T-helper 17 cell (primary cell): ENCODE measurements at places on chromosomes 5 and 9.

GRCh38 chr5:179301796-179302195 is 43.5 kb downstream of the ADAMTS2 start:
- no peak for DNase-seq
- H3K27ac ChIP-seq, result no peak overlapping the region
- no peaks in the 10 kb centered on the region for H3K4me1 ChIP-seq
- no peak overlapping the region for H3K4me3 ChIP-seq
- H3K36me3 ChIP-seq, result no peaks in the 10 kb centered on the region
- H3K27me3 ChIP-seq, result no peaks in the 10 kb centered on the region

DNA sequence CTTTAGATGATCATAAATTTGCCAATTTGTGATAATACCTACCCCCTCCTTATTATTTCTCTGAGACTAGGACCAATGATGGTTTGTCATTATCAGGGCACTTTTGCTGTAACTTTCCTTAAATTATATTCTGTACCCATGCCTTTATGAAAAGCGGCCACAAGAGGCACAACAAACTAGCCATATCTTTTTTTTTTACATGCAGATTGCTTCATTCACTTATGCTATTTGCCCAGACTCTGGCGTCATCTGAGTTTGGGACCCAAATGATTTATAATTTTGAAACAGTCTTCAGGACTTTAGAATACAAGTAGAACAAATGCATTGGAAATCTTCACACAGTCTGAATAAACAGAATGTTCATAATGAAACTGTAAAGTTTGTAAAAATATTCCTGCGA is 408.1 kb downstream of the MAT2B start:
- H3K27me3 ChIP-seq, result no peaks in the 10 kb centered on the region
- H3K36me3 ChIP-seq, result no peaks in the 10 kb centered on the region
- H3K27ac ChIP-seq, result no peak overlapping the region
- no peaks in the 10 kb centered on the region for H3K4me1 ChIP-seq
- DNase-seq, result no peak

DNA sequence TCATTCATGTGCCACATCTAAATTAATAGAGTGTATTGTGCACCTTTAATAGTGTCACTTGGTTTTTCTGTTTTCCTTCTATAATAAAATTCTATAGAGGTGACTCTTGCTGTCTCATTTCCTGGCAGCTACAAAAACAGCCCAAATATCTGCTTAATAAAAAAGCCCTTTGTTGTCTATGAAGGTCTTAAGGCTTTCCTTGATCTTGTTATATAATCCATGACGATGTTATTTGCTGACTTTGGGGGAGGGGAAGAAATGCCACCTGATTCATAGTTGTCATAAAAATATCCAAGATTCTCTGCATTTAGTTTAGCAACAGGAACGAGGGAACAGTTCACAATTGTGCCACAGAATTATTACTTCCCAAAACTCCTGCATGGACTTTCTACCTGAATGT is 31.3 kb downstream of the CPEB4 start:
- no peak for DNase-seq
- no peak overlapping the region for H3K4me3 ChIP-seq
- H3K4me1 ChIP-seq, result peaks cover 13% of the 10 kb centered on the region
- no peaks in the 10 kb centered on the region for H3K36me3 ChIP-seq
- no peaks in the 10 kb centered on the region for H3K27me3 ChIP-seq

DNA sequence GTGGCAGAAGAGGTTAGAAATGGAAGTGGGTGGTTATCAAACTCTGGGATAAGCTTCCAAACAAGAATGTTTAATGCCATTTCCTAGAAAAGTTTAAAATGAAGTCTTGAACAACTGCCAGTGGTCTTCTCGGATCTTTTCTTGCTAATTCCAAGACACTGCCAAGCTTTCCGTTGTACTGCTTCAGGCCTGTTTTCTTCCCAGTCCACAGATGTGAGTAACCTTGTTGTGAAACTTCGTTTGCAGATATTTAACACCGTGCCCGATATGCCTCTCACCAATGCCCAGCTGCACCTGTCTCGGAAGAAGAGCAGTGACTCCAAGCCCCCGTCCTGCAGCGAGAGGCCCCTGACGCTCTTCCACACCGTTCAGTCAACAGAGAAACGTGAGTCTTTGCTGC is 269.8 kb downstream of the NR3C1 start:
- peaks cover 7% of the 10 kb centered on the region for H3K36me3 ChIP-seq
- DNase-seq, result no peak
- H3K27ac ChIP-seq, result no peak overlapping the region
- no peaks in the 10 kb centered on the region for H3K27me3 ChIP-seq

DNA sequence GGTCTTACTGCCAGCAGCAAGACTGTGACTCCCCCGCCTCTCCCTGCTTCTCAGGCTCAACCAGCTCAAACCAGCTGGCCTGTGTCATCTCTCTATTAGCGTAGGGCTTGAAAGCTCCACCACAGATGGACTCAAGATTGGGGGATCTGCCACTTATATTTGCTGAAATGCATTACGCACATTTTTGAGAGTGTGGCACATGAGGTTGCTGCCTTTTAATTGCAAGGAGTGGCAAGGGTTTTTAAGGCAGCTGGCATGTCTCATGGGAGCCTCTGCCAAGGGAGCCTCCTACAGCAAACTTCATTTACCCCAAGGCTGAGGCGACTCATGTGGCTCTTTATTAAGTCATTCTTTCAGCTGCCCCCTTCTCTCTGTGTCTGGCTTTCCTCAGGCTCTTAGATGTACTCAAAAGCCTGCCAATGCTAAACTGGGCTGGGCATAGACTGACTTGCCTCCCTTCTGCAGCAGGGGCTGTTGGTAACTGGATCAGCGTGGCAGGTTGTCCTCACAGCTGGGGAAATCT is 219.3 kb downstream of the SMARCA2 start:
- no peak for DNase-seq
- H3K36me3 ChIP-seq, result no peaks in the 10 kb centered on the region
- H3K27me3 ChIP-seq, result peaks cover 5% of the 10 kb centered on the region
- no peak overlapping the region for H3K4me3 ChIP-seq
- H3K4me1 ChIP-seq, result no peaks in the 10 kb centered on the region
- no peak overlapping the region for H3K27ac ChIP-seq

DNA sequence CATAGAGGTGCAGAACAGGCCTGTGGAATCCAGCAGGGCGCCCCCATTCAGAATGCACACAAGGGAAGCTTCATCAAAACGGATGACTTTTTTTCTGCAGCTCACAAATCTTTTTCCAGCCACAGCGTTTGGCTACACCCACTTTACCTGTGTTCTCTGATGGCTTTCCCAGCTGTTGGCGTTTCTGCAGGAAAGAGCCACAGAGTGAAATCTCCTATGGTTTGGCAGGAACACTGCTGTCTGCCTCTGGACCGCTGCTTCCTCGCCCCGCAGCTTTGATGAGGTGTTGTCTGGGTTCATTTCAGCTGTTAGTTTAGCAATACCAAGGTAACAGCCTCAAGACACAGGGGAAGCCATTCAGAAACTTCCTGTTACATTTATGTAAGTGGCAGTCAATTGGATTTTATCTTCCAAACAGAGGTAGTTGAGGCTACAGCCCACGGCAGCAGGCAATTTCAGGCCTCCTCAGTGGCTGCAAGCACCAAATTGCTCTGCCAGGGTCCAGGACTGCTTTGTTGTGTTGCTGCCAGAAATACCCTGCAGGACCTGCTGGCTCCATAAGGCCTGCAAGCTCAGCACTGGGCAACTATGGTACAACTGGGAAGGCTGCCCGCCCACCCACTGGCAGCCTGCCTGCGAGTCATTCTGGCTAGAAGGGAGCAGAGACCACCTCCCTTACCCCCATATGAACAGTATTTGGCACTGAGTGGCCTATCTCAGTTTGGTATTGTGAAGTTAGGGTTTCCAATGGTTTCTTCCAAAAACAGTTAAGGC is 96.7 kb downstream of the MVB12B start:
- peak overlapping the region; percentile 66 for H3K4me3 ChIP-seq
- H3K4me1 ChIP-seq, result peaks cover 25% of the 10 kb centered on the region
- H3K27ac ChIP-seq, result peak overlapping the region; percentile 29
- DNase-seq, result no peak
- H3K27me3 ChIP-seq, result no peaks in the 10 kb centered on the region

DNA sequence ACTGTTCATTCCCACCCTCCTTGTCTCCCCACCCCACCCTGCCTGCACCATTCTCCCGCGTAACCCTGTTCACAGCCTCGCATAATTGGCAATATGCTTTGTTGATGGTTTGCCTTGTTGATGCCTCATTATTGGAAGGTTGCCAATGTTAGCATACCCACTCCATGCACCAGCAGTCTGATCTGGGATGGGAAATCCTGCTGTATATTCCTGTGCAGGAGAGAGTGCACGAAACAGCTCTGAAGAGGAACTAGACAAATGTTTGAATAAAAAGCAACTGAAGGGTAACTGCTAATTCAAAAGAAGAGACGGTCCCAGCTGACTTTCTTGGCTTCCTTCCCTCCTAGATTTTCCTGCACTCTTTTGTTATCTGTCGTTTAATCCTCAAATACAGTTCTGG is 271.7 kb upstream of the TLE4 start:
- no peaks in the 10 kb centered on the region for H3K4me1 ChIP-seq
- H3K36me3 ChIP-seq, result no peaks in the 10 kb centered on the region
- no peak overlapping the region for H3K4me3 ChIP-seq
- H3K27me3 ChIP-seq, result peaks cover 5% of the 10 kb centered on the region
- no peak overlapping the region for H3K27ac ChIP-seq
- DNase-seq, result no peak

- H3K27me3 ChIP-seq, result no peaks in the 10 kb centered on the region
- no peak for DNase-seq
- no peak overlapping the region for H3K4me3 ChIP-seq
- H3K36me3 ChIP-seq, result no peaks in the 10 kb centered on the region
Measured at GRCh38 chr9:73118286-73118685, 33.4 kb upstream of the ANXA1 start.

DNA sequence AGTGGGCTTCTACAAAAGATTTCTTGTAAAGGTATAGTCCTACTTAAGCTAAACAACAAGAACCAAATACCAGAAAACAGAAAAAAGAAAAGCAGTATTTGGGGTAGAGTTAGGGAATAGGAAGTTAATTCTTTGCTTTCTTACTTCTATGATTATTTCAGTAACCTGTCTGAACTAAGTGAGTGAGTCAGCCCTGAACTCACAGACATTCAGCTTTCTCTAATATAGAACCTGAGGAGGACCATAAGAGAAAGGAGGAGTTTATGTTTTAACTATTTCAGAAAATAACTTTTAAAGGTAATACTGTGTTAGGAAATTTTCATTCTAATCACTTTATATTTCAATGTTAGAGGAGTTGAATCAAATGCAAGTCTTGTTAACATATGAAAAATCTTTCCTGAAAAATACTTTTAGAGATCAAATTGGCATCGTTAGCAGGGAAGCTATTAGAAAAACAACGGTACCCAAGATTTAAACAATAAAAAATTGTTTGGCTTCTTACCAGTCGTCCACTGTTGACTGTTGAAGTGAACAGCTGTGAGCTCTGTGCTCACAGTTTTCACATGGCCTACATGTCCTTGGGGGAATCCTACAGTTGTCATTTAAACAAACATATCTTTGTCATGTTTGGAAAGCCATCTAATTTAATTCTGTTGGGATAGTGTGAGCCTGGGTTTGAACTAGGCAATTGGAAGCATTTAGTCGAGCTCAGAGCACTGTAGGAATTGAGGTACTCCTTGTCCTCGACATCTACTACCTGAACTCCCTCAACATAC is 19.9 kb upstream of the ZFAND5 start:
- H3K36me3 ChIP-seq, result peaks cover 4% of the 10 kb centered on the region
- H3K4me1 ChIP-seq, result peaks cover 3% of the 10 kb centered on the region
- no peak for DNase-seq
- H3K4me3 ChIP-seq, result no peak overlapping the region
- no peaks in the 10 kb centered on the region for H3K27me3 ChIP-seq
- no peak overlapping the region for H3K27ac ChIP-seq

GRCh38 chr5:74541381-74541781 is 99.1 kb downstream of the ENC1 start:
- no peaks in the 10 kb centered on the region for H3K4me1 ChIP-seq
- H3K27me3 ChIP-seq, result peaks cover 19% of the 10 kb centered on the region
- no peak overlapping the region for H3K4me3 ChIP-seq
- DNase-seq, result no peak

DNA sequence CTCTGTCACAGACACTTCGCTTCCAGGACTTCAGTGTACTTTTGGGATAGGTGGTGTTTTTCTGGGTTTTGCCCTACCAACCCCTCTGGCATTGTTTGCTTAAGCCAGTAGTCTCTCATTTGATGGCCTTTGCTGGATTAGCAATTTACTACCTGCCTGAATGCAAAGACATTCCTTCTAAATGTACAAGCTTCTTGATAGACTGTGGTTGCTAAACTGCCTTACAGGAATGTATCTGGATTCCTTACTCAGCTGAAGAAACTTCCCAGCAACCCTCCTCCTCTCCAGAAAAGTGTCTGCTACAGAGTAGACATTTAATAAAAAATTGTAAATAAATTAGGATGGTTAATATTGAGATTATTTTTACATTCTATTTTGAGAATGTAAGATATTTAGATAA is 1916.7 kb downstream of the EFNA5 start:
- no peak overlapping the region for H3K27ac ChIP-seq
- H3K4me3 ChIP-seq, result no peak overlapping the region
- no peak for DNase-seq

GRCh38 chr5:90548069-90548593 is 10.5 kb upstream of the ADGRV1 start:
- no peak overlapping the region for H3K4me3 ChIP-seq
- DNase-seq, result no peak
- no peaks in the 10 kb centered on the region for H3K36me3 ChIP-seq

DNA sequence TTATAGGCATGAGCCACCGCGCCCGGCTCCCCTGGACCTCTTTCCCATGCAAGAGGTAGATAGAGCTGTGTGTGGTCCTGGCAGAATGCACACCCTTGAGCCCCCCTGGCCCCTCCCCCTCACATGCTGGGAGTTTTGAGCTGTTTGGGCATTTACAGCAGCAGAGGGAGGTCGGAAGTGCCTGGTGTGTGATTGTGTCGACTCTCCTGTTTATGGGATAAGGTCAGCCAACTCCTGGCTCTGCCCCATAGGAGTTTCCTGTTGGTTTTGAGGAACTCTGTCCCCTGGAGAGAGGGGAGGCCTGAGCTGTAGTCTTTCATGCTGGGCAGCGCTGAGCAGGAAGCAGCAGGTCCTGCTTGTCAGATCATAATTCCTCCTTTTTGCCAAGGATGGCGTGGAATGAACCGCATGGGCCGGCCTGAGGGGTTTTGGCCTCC is 6.0 kb downstream of the LRRC8A start:
- DNase-seq, result no peak
- no peak overlapping the region for H3K4me3 ChIP-seq
- H3K27ac ChIP-seq, result peak overlapping the region; percentile 59

- peaks cover 49% of the 10 kb centered on the region for H3K27me3 ChIP-seq
- no peak overlapping the region for H3K4me3 ChIP-seq
- no peak for DNase-seq
- H3K36me3 ChIP-seq, result peaks cover 5% of the 10 kb centered on the region
Measured at GRCh38 chr5:158177146-158177545, 318.2 kb upstream of the CLINT1 start.

- no peaks in the 10 kb centered on the region for H3K36me3 ChIP-seq
- H3K4me3 ChIP-seq, result no peak overlapping the region
- peak overlapping the region; percentile 14 for H3K27ac ChIP-seq
- no peak for DNase-seq
- peaks cover 5% of the 10 kb centered on the region for H3K4me1 ChIP-seq
Measured at GRCh38 chr5:100654895-100655294, 119.7 kb downstream of the FAM174A start.

GRCh38 chr9:98491231-98491651 is 217.5 kb downstream of the GABBR2 start:
- H3K4me1 ChIP-seq, result peaks cover 4% of the 10 kb centered on the region
- peaks cover 27% of the 10 kb centered on the region for H3K27me3 ChIP-seq
- DNase-seq, result no peak
- no peak overlapping the region for H3K4me3 ChIP-seq
- no peaks in the 10 kb centered on the region for H3K36me3 ChIP-seq
